Central memory CD8-positive, alpha-beta T cell (primary cell): ENCODE measurements at places on chromosomes 2 and 18.

DNA sequence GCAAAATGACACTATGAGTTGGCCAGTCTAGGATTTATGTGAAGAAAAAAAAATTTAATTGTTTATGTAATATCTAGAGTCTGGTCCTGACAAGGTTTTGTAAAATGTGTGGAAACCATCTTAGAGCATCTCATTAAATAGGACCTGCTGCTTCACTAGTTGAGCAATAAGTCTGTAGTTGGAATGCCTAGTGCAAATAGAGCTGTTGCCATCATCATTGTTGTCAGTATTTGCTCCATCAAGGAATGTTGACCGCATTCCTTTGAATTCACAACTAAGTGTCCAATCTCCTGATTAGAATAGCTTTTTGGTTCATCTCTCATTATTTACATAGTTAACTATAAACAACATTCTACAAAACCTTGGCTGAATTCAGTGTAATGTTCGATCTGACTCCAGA is 32.2 kb upstream of the RPE start:
- no peak for DNase-seq

GRCh38 chr2:149650006-149650405 is 62.4 kb upstream of the MMADHC start:
- DNase-seq: no peak

GRCh38 chr18:25896178-25896780 is 194.1 kb downstream of the SS18 start:
- DNase-seq: no peak

- DNase-seq: no peak
Measured at GRCh38 chr2:216694082-216694825, 1.1 kb downstream of the IGFBP5 start.

DNA sequence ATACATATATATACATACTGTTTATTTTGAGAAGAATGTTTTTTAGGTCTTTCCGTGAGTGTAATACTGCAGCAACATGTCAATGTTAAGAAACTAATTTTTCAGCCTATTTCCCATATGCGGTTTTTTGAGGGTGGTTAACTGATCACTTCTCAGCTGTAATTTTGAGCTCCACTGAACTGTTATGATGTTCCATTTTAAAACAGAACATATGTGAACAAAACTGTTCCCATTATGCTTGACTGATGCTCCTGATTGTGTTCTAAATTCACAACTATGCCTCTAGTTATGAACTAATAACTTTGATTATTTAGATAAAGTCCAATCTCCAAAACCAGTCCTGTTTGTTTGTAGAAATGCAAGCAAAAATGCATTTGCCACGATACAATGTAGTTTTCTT is 511.2 kb upstream of the FSIP2 start:
- DNase-seq: no peak

DNA sequence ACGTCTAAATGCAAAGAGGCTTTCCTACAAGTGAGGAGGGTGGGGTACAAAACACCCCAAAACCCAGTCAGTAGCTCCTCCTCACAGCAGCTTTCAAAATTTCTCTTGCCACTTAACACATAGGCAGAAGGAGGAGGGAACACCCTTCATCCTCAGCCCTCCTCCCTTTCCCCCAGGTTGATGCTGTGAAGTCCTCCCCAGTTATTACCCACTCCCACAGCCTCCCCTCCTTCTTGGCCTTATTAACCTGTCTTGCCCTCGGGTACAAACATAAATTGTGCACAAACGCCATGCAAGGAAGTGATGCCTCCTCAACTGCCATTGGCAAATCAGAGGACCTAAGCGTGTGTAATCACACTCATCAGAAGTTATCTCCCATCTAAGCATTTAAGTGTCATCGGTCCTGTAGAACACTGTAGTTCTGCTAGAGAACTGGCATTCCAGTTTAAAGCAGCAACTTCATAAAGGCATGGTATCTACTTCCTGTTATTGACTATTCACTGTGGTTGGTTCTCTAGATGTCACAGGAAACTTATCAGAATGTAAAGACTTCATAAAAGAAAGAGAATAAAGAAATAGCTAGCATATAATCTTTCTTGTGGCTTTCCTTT is at the start of gene DSC1:
DSC1 (minus strand) TSS at position 32 of the 611 bp plus-strand sequence. CDS start 262 bp downstream, outside the sequence.
- DNase-seq: no peak

DNA sequence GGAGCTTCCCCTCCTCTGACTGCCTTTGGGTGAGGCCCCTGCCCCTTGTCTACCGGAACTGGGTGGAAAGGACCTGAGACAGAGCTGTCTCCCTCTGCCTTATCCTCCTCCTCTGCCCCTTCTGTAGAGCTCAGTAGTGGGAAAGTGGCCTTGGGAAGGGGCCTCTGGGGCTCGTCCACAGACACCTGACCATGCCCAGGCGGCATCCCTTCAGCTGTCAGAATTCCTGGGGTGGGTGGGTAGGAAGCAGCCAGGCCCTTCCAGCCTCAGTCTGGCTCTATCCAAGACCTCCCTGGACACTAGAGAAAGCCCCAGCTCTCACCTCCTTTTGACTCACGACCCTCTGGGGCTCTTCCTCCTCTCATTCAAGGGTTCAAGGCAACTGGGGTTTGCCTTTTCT is 35.6 kb downstream of the B3GNT2 start:
- DNase-seq: no peak

GRCh38 chr2:58688813-58689212 is 447.7 kb upstream of the FANCL start:
- no peak for DNase-seq

GRCh38 chr18:46158499-46158898 is 54.3 kb downstream of the HAUS1 start:
- no peak for DNase-seq

DNA sequence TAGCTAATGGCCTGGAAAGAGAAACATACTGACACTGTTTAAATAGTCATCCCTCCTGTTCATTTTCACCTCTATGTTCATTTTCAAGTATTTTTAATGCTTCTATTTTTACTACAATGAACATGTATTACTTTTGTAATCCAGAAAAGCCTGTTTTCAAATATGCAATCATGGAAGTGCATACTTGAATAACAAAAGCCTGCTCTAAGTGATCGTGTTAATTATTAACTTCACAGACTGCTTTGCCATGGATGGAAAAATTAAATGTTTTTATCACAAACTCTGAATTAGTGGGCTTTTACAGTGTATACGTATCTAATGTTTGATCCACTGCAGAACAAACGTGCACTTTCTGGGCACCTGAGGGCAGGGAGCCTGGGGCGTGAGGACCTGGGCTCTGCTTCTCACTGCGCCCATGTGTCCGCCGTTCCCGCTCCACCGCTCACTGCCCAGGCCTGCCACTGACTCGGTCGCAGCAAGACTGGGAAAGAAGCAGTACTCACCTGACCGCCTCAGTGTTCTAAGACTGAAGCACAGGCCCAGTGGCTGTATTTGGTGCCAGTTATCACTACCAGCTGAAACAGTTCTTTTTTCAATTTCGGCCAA is 80.6 kb downstream of the UXS1 start:
- DNase-seq: no peak

GRCh38 chr2:203209538-203209937 is 29.3 kb upstream of the CYP20A1 start:
- no peak for DNase-seq

DNA sequence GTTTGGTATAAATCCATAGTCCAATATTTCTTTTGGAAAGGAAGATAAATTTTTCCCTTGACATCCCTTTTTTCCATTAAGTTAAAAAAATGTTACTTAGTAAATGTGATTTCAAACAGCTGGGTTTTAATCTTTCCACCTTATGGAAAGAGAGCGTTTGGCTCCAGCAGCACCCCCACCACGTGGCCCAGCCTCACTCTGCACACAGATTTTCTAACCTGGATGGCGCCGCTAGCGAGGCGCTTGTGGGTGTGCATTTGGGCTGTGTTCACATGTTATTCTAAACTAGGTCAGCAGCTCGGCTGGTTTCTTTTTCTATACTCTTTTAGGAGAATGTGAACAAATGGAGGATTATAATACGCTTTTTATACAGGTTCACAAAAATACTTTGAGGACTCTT is 218.0 kb downstream of the LDLRAD4 start:
- DNase-seq: no peak

GRCh38 chr2:234996941-234997270 is 45.1 kb downstream of the SH3BP4 start:
- no peak for DNase-seq

DNA sequence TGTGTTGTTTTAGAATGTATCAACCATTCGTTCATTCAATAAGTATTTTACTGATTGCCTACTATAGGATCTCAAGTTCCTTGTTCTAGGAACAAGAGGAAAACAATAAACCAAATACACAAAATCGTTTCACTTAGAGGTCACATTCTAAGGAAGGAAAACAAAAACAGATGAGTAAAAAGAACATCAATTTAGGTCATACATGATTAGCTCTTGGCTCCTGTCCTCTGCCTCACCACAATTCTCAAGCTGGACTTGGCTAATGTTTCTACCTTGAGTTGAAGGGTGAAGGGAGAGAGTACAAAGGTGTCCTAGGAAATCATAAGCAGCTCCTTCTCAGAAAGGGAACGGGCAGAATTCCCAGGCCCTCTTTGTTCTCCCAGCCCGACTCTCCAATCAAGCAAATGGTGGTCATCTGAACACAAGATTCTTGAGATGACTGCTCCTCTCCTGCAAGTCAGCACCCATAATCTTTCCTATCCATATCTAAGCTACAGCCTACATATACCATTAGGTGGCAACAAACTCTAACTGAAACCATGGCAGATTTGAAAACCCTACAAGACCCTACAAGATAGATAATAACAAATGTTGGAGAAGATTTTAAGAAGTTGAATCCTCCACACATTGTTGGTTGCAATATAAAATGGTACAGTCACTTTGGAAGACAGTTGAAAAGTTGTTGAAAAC is 76.0 kb downstream of the CBLN2 start:
- DNase-seq: no peak

GRCh38 chr2:11578081-11578948 is 44.5 kb downstream of the GREB1 start:
- no peak for DNase-seq

- DNase-seq: no peak
Measured at GRCh38 chr18:21701621-21702020, 3.0 kb downstream of the ABHD3 start.

- DNase-seq: no peak
Measured at GRCh38 chr2:17084877-17085276, 419.2 kb upstream of the CYRIA start.

- no peak for DNase-seq
Measured at GRCh38 chr2:130341562-130342019, 1.1 kb upstream of the IMP4 start.

- DNase-seq: no peak
Measured at GRCh38 chr18:5463390-5463789, 80.4 kb downstream of the EPB41L3 start.

DNA sequence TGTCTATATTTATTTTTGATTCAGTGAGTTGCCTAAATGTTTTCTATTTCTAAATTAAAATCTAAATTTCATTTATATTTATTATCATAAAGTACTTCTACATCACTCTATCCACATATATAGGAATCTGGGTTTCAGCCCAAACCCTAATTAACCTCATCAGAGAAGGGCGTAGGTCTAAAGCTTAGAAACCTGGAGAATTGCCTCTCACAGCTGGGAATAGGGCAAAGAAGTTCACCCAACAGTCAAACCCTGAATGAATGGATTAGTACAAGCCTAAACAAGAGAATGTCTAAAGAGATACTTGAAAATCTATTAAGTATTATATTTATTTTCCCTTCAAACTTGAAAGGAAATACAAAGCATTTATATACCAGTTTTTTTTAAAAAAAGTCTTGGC is 26.2 kb downstream of the TFPI start:
- no peak for DNase-seq

GRCh38 chr2:10768063-10768507 is 44.5 kb downstream of the PDIA6 start:
- no peak for DNase-seq

- DNase-seq: no peak
Measured at GRCh38 chr2:171813126-171813525, 80.9 kb downstream of the SLC25A12 start.

DNA sequence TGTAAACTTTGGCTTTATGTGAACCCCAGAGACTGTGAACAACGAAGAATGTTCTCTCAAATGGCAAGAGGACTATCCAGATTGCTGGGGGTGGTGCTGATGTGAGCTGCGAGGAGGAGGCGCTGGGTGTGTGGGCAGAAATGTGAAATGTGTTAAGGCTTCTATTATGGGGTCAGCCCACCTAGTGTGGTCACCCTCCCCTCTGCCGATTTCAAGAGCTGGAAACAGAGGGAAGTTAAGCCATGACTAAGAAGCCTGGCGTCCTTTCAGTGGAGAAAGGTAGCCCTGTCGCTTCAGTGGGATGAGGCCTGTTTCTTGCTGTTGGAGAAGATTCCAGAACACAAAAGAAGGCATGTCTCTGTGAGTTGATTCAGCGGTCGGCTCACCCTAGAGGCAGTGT is 89.0 kb upstream of the KCTD1 start:
- no peak for DNase-seq
